ENCODE measurements at places on chromosomes 2 and 18. TPM values are rescaled to one million over a fixed set of nuclear protein-coding genes. Genes with fewer than 3 reads are reported as not detected.

TDRD15 gene
- not detected for total RNA-seq

HNMT gene
- total RNA-seq, result 15.3 TPM

CWC22 gene
- total RNA-seq, result 12.3 TPM

SLC4A5 gene
- 0.41 TPM for total RNA-seq

DNA sequence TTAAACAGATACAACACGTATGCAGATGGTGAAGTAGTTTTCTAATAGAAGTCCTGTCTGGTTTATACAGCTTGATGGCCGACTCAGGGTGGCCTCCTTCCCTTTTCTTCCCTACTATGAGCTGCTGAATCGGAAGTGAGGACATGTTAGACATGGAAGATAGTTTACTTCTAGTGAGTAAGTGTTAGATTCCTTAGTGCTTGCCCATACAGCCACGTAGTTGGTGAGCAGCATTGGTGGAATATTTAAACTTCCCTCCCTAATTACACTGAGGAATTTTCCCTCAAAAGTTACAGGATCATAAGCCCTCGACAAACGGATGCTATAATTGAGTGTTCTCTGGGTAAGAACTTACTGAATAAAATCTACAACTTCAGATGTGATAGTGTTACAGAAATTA lies 52.1 kb downstream of the RHBDD1 start:
- H3K27ac ChIP-seq, result no peak overlapping the region
- peaks cover 13% of the 10 kb centered on the region for H3K4me1 ChIP-seq
- H3K27me3 ChIP-seq, result no peaks in the 10 kb centered on the region
- no peaks in the 10 kb centered on the region for H3K36me3 ChIP-seq

- H3K36me3 ChIP-seq, result no peaks in the 10 kb centered on the region
- DNase-seq, result peak; percentile 84
- no peak overlapping the region for H3K27ac ChIP-seq
- H3K4me1 ChIP-seq, result peaks cover 12% of the 10 kb centered on the region
- no peak overlapping the region for H3K4me3 ChIP-seq
These were observed 118.2 kb upstream of the NOL4 start for GRCh38 chr18:34342960-34343359.

DNA sequence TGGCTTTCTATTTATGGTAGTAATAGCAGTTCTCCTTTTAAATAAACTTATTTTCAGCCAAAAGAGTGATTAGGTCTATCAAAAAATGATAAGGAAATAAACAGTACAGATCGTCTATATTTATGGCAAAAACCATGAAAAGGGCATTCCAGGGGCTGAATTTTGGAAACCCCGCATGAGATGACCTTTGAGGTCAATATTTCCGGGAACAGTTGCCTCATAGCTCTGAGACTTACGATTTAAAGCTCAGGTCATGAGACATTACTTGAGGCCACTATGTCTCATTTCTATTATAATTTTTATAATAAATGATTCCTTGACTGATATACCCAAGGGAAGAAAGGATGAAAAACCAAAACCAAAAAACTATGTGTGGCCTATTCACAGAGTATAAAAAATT lies 101.1 kb downstream of the LDLRAD4 start:
- no peak for DNase-seq
- no peak overlapping the region for H3K4me3 ChIP-seq
- H3K27me3 ChIP-seq, result no peaks in the 10 kb centered on the region

DNA sequence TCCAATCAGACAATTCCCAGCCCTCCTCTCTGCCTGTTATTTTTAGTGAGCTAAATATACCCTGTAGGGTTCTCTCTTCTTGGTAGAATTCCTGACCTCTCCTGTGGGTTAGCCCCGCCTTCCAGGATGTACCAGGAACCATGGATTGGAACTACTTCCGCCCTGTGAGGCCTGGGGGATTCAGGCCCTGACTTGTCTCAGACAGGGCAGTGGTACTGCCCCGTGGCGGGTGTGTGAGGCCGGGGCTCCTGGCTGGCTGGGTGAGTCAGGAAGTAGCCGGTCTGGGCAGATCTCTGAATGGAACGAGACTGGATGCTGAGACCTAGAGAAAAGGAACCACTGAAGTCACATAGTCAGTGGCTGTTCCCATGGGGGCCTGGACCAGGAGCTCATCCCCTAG lies 50.5 kb downstream of the DYSF start:
- no peak overlapping the region for H3K27ac ChIP-seq
- DNase-seq, result no peak
- peaks cover 19% of the 10 kb centered on the region for H3K4me1 ChIP-seq
- no peak overlapping the region for H3K4me3 ChIP-seq

- H3K4me3 ChIP-seq, result no peak overlapping the region
- H3K4me1 ChIP-seq, result peaks cover 6% of the 10 kb centered on the region
- no peak overlapping the region for H3K27ac ChIP-seq
- no peaks in the 10 kb centered on the region for H3K36me3 ChIP-seq
- DNase-seq, result peak; percentile 24
These were observed 9.4 kb downstream of the REV1 start for GRCh38 chr2:99480390-99480789.

DNA sequence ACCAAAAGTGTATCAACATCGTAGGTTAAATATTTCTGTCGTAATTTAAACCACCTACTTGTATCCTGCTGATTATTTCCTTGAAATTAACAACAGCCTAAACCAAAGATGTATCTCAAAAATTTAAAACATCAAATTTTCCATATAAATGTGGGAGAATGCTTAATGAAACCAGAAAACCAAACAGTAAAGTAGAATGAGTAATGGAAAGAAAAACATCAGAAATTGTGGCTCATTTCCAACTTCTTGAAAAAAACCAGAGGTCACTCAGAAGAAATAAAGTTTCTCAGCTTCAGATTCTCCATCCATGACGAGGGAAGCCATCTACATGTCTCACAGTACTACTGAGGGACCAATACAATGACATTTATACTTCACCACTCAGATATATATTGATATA lies 296.5 kb downstream of the NOL4 start:
- peak overlapping the region; percentile 65 for H3K27ac ChIP-seq
- peak; percentile 85 for DNase-seq
- no peaks in the 10 kb centered on the region for H3K27me3 ChIP-seq

DNA sequence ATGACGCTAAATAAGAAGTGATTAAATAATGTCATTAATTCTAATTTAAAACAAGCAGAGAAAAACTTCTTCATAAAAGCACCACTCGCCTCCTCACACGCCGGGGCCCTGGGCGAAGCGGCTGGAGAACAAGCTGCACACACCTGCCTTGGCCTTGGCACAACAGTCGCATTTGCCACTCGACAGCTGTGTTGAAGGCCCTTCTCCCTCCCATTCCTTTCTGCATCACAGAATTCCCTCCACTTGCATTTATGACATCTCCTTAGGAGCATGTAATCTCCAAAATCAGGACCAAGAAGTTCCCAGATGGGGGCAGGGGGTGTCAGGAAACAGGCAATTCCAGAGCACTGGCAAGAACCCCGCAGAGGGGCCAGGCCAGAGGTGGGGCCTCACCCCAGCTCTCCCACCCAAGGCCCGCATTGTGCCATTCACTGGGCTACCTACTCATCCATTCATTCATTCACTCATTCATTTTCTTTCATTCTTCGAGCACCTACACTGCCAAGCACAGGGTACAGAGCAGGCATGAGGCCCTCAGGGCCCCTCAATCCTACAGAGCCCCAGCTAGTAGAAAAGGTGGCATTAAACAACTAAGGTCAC lies 6.4 kb downstream of the HDAC4 start:
- no peak overlapping the region for H3K27ac ChIP-seq
- no peaks in the 10 kb centered on the region for H3K27me3 ChIP-seq
- H3K4me1 ChIP-seq, result peaks cover 4% of the 10 kb centered on the region
- no peaks in the 10 kb centered on the region for H3K36me3 ChIP-seq
- no peak for DNase-seq
- no peak overlapping the region for H3K4me3 ChIP-seq

GRCh38 chr2:109069331-109070194 lies 59.4 kb upstream of the SH3RF3 start:
- H3K27ac ChIP-seq, result no peak overlapping the region
- no peaks in the 10 kb centered on the region for H3K4me1 ChIP-seq
- no peaks in the 10 kb centered on the region for H3K36me3 ChIP-seq
- H3K4me3 ChIP-seq, result no peak overlapping the region
- peaks cover 30% of the 10 kb centered on the region for H3K27me3 ChIP-seq

GRCh38 chr2:85695691-85696668 lies 1.8 kb downstream of the GNLY start:
- H3K4me3 ChIP-seq, result no peak overlapping the region
- H3K4me1 ChIP-seq, result peaks cover under 1% of the 10 kb centered on the region
- no peaks in the 10 kb centered on the region for H3K36me3 ChIP-seq
- no peak overlapping the region for H3K27ac ChIP-seq
- peaks cover 7% of the 10 kb centered on the region for H3K27me3 ChIP-seq
- no peak for DNase-seq

DNA sequence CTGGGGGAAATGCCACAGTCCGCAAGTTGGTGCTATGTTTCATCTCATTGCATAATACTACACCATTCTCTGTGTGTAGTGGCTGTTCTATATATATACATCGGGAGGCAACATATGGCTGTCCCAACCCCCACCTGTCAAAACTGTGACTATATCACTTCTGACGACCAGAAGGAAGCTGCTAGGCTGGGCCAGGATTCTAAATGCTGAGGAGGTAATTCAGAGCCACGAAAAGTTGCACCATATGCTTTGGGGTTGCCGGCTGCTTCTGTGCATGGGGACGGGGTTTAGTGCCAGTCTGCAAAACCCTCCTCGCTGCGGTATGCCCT lies 117.3 kb downstream of the MSH2 start:
- no peak overlapping the region for H3K27ac ChIP-seq
- no peaks in the 10 kb centered on the region for H3K36me3 ChIP-seq
- DNase-seq, result no peak
- peaks cover 6% of the 10 kb centered on the region for H3K4me1 ChIP-seq
- H3K27me3 ChIP-seq, result no peaks in the 10 kb centered on the region

DNA sequence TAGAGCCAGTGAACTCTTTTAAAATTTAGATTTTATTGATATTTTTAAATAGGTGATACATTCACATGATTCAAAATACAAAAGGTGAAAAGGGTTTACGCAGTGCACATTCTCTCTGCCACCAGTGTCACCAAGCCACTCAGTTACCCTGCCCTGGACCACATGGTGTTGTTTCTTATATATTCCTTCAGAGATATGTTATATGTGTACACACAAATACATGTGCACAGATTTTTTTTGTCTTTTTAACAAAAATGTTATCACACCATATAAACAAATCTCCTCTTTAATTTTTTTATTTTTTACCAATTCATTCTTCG lies 26.2 kb downstream of the SERPINB4 start:
- H3K36me3 ChIP-seq, result no peaks in the 10 kb centered on the region
- DNase-seq, result no peak
- no peaks in the 10 kb centered on the region for H3K27me3 ChIP-seq
- no peaks in the 10 kb centered on the region for H3K4me1 ChIP-seq

GRCh38 chr18:34806527-34806926 lies 96.4 kb downstream of the DTNA start:
- H3K27ac ChIP-seq, result no peak overlapping the region
- no peak overlapping the region for H3K4me3 ChIP-seq
- H3K36me3 ChIP-seq, result no peaks in the 10 kb centered on the region
- DNase-seq, result no peak
- H3K4me1 ChIP-seq, result peaks cover 8% of the 10 kb centered on the region
- no peaks in the 10 kb centered on the region for H3K27me3 ChIP-seq

All from astrocyte (in vitro differentiated cells and primary cell).